Motor neuron (in vitro differentiated cells): ENCODE measurements at places on chromosomes 1 and 21.

GRCh38 chr1:9238550-9238949 is 4.0 kb downstream of the H6PD start:
- ATAC-seq, result no peak

DNA sequence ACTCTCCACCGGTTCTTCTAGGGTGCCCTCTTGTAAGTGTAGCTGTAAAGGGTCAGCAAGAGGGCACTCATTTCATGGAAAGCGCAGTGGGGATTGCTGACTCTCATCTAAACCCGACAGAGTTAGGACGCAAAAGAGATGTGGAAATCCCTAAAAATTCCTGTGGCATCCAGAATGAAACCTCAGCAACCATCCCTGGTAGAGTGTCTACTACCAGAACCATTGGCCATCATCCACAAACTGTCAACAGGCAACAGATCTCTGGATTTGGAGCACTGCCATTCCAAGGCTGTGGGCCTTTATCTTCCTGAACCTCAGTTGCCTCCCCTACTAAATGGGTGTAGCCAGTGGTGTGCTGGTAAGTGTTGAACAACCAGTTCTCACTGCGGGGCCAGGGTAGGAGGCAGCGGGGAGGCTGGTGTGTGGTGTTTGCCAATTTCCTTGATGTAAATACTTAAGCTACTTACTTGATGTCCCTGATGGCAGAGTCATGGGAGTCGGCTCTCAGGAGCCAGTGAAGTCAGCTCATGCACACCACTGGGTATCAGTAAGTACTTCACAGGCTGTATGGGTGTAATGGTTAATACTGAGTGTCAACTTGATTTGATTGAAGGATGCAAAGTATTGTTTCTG is 195.8 kb downstream of the KAZN start:
- ATAC-seq, result peak; percentile 20

DNA sequence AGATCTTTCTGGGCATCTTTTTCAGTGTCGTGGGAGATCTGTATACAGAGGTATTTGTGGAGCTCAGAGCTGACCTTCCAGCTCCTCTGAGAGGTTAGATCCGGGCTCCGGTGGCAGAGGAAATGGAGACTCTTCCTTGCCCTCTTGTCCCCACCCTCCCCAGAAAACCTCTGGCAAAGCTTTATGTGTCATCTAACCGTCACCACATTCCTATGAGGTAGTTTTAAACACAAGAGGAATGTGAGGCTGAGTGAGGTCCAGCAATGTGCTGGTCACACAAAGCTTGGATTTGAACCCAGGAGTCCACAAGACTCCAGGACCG is 1.2 kb downstream of the CD160 start:
- ATAC-seq, result no peak

DNA sequence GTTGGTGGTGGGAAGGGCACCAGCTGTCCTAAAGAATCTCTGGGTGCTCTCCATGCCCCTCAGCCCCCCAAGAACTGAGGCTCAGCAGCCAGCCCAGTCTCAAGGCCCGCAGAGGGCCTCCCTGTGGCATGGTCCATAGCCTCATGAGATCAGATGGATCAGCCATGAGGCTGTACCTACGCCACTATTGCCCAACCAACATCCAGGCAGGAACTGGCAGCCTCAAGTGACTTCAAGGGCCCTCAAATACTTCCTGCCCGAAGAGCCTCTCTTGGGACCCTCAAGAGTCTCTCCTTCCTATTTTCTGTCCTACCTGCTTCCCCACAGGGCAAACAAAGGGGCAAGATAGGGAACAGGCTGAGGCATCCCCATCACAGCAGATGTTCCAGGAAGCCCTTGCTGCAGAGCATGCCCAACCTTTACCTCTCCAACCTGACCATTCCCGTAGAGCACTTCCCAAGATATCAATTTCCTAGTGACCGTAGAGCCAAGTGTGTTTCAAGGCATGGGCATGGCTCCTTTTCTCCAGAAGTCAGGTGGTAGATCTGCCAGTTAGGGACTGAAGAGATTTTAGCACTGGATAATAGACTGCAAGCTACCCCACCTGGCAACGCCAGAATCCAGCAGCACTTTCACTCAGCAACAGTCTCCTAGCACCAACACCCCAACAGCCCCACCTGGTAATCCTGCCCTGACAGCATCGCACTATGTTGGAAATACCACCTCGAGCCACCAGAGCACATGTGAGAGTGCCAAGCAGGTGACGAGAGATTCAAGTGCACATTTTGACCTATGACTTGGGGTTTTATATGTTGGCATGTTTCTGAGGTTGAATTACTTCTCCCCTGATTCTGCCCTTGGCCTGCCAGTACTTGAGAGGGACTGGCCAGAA is 13.7 kb upstream of the MFSD2A start:
- no peak for ATAC-seq

DNA sequence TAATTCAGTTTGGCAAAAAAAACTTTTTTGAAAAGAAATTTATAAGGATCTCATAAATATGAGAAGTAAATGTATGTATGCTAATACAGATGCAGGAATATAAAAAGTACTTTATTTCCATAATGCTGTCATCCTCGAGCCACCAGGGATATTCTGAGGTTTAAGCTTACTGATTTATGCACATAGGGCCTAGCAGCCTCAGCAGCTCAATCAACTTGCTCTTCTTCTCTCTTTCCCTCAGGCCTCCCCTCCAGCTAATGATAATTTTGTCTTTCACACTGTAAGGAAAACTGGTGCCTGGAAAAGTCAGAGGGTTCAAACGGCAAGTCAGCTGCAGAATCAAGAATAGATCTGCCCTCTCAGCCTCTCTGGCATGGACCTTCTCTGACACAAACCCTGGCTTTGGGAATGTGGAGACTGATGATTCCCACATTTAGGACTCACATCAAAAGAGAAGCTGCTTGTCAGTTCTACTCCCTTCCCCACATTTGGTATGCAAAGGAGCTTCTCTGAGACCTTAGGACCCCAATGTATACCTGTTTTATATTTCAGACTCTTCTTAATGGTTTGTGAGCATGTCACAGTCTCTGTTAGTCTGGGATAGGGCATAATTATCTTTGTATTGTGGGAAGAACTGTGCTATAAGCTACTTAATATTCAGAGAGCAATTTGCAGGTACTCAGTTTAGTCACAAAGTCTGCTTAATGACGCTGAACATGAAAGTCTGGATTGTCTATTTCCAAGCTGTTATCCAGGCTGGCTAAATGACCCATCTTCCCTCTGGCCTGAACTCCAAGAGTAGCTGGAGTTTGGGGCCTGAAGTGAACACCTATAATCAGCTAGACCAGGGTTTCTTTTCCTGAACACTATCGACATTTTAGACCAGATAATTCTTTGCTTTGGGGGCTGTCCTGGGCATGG is 52.1 kb upstream of the DIPK1A start:
- no peak for ATAC-seq

GRCh38 chr1:179053486-179053885 is 27.8 kb downstream of the FAM20B start:
- ATAC-seq, result no peak

DNA sequence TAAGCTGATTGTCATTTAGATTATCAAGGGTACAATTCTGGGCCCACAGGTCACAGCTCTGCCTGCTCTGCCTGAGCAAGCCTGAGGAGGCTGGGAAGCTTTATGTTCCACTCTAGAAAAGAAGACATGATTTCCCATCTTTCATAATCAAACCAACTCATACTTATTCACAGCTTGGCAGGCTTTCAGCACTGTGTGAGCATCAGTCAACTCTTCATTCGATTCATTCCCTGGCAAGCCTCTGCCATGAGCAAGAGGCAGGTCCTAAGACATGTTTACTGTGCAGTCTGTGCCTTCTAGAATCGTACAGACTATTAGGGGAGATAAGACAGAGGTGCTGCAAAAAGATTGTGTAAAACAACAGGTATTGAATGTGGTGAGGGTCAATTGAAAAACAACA is 24.5 kb upstream of the KIRREL1 start:
- ATAC-seq, result no peak

- peak; percentile 43 for ATAC-seq
Observed at GRCh38 chr1:41357451-41358101, 3.7 kb upstream of the FOXO6 start.

GRCh38 chr1:25026730-25027450 is 96.8 kb upstream of the RUNX3 start:
- no peak for ATAC-seq

GRCh38 chr1:162069334-162070093 is at the start of gene NOS1AP:
Gene NOS1AP (plus strand): TSS chr1:162069691. CDS start chr1:162070178, 487 bp downstream.
- peak; percentile 97 for ATAC-seq

GRCh38 chr1:101228424-101229134 is 8.2 kb upstream of the S1PR1 start:
- ATAC-seq, result no peak

DNA sequence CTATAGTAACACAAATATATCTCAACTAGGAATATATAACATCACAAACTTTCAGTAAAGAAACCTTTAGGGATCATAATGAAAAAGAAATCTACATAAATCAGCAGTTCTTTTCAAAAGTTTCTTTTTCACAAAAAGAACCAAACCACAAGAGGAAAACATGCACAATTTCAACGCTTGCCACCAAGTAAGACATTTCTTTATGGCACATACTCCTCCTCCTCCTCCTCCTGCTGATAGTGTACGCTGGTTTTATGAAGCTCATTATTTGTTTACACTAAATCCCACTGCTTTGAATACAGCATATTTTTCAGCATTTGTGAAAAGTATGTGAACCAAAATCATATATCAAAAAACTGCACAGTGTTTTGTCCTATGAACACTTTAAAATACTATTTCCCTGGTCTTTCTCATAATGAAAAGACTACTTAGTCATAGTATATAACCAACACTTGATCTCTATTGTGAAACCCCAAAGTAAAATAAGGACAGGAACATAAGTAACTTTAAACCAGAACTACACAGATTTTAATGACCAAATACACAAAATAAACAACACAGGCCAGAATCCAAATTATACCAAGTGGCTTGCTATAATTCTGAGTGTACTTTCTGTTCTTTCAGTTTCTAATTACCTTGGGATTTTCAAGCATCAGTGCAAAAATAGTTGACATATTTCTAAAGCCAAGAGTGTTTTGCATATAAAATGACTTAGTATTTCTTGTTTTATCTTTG is 184.2 kb downstream of the EIF4G3 start:
- ATAC-seq, result no peak

DNA sequence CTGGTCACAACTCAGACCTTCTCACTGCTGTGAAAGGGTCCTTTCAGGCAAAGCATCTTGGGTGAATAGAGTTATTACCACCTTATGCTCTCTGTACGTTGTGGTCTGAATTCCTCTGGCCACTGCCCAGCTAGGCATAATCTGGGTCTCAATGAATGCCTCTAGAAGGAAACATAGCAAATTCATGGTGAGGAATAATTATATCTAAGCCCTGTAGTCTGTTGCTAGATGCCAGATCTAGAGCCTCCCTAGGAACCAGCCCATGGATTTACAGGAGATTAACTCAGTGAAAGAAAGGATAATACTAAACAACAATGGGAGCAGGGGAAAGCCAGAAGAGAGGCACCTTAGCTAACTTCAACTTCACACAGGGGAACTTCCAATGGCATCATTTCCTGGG is 2.4 kb upstream of the COL11A1 start:
- no peak for ATAC-seq

DNA sequence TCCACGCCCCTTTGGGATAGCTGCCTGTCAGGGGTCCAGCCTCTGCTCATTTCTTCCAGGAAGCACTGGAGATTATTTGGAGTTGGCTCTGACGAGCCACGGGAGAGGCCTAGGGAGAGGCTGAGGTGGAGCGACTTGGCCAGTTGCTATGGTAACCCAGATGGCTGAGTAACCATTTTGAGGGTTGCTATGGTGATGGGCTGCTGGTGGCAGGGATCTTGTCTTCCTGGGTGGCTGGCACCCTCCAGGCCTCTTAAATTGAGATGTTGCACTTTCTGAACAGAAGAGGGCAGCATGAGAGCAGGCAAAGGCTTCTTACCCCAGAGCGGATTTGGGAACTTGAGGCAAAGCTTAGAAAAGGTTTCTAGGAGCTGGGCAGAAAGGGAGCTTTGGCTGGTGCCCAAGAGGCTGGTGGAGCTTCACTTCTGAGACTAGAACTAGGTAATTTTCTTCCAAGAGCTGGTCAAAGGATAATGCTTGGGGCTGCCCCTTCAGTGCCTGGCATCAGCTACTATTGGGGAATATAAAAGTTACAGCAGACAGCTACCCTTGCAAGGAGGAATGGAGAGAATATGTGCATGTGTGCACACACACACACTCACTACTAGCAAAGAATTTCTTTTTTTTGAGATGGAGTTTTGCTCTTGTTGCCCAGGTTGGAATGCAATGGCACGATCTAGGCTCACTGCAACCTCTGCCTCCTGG is 72.5 kb downstream of the NDUFS5 start:
- peak; percentile 69 for ATAC-seq

DNA sequence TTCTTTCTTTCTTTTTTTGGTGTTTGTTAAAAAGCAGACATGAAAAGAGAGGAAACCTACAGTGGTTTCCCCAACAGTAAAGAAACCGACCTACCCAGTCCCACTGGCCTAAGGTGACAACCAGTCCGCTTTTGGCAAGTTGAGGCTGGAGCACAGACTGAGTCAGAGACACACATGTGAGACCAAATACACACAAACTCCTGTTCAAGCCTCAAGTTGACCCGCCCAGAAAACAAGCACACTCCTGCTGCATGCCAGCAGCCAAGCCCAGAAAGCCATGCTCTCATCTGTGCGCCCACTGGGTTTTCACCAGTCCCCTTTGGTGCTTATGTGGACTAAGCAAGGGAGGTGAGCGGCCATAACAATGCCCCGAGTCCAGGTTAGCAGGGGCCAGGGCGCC is 64.6 kb upstream of the GPR153 start:
- no peak for ATAC-seq

DNA sequence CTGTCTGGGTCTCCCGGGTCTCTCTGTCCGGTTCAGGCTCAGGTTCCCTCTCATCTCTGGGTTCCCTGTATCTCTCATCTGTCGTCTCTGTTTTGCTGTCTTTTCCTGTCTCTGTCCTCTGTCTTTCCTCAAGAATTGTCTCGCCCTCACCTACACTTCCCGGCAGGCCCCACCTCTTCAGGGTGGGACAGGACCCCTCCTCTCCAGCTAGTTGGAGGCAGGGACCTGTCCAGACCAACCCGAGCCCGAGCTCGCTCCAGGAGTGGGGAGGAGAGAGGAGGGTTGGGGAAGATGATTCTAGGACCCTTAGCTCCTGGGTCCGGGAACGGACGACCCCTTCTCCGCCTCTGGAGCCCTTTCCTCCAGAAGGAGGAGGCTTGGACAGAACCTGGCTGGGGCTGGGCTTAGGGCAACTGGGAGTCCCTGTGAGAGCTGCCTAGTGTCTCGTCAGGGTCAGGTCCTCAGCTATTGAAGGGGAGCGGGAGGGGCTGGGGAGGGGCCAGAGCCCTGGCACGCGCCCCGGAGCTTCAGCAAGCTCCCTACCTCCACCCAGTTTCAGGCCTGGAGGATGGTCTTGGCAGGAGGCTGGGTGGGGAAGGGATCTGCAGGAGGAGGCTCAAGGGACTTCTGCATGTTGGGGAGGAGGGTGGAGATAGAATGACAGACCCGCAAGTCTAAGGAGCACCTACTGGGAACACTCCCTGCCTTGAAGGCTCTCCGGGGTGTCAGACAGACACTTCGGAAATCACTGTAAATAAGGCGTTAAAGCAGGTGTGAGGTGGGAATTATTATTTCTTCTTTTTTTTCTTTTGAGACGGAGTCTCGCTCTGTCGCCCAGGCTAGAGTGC is 26.3 kb upstream of the EPB41 start:
- ATAC-seq, result peak; percentile 8

DNA sequence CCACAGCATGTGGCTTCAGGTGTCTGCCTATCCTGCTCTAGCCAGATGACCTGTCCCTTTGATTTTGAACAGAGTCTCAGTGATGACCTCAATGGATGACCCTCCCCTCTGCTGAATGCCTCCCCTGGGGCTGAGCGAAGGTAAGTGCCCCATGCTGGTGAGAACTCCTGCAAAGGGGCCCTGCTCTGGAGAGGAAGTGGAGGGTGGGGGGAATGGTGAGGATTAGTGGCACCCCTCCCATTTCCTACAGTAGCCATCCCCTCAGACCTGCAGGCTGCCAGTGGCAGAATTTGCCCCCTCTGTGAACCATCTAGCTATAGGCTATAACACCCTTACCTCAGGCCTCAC is 3.7 kb upstream of the PMVK start:
- no peak for ATAC-seq
